SW480 (cell line): ENCODE measurements at places on chromosomes 2 and 18.
A peak's percentile ranks its signal among the peaks of the same experiment; 100 is the strongest.

DNA sequence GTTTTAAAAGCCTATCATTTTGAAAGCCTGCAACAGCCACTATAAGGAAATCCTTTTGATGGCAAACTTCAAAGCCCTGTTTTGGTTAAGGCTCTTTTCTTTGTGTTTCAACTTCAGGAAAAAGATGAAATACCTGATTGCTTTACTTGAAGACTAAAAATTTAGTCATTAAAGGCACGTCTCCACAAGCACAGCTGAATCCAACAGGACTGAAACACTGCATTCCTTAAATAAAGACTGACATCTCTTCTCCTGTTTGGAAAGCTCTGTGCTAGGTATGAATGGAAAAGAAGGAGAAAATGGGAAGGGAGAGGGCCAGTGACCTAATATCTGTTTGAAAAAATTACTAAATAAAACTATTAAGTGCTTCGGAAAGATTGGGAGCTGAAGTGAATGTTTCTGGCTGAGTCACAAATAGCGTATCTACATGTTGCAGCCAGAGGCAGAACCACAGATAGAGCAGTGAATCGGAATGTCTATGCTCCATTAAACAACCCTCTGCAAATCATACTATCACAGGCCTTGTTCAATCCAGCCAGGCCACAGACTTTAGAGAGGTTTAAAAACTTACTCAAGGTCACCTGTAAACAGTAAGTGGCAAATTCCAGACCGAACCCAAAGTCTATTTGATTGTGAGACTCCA, 21.1 kb upstream of the RALBP1 start:
- DNase-seq, result no peak

DNA sequence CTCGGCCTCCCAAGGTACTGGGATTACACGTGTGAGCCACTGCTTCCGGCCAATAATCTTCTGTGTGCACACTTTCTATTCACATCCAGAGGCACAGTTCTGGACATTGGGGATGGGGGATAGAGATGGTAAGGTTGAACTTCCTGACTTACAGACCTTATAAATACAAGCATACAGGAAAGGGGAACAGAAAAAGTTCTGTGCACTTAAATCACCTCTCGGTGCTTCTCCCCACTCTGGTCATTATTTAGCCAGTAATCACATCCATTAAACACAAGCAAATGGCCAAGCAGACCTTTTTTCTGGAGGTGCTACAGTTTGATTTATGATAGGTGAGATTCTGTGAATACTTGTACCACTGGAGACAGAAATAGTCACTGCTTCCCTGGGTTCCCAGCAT, 110.6 kb downstream of the CRIM1 start:
- DNase-seq, result no peak

GRCh38 chr2:32614084-32614483, 13.8 kb upstream of the TTC27 start:
- DNase-seq, result no peak

- no peak for DNase-seq
Observed at GRCh38 chr18:76546088-76546435, 51.0 kb upstream of the ZNF516 start.

DNA sequence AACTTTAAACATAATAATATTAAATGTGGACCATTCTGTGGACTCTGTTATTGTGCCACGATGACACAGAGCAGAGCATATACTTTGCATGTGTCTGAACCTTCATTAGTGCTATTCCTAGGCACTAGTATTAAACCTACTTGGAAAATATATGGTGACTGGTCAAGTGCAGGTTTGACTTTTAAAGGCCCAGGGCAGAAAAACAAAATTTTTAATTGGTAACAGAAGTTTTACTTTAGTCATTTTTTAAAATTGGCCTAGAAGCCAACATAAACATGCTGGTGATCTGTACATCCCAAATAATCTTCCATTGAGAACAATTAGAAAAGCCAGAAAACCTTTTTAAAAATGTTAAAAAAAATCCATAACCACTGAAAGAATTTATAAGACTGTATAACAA, 16.6 kb downstream of the LDAH start:
- no peak for DNase-seq

- DNase-seq, result peak; percentile 65
Observed at GRCh38 chr2:36356298-36356989, 866 bp downstream of the CRIM1 start.

DNA sequence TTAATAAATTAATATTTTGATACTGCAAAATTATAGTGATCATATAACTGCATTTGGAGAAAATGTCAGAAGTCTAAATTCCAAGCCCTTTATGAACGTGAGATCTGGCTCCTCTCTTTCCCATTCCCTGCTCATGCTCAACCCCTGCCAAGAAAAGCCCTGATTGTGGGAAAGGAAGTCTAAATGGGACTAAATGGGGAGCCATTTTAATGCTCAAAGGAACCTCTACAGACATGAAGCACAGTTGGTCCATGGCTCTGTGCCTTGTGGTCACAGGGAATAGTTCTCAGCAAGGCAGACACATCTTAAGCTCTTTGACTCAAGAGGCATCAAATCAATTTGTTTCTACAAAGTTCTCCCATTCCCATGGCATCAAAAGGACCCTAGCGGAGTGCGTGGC, 29.3 kb upstream of the INSIG2 start:
- no peak for DNase-seq

DNA sequence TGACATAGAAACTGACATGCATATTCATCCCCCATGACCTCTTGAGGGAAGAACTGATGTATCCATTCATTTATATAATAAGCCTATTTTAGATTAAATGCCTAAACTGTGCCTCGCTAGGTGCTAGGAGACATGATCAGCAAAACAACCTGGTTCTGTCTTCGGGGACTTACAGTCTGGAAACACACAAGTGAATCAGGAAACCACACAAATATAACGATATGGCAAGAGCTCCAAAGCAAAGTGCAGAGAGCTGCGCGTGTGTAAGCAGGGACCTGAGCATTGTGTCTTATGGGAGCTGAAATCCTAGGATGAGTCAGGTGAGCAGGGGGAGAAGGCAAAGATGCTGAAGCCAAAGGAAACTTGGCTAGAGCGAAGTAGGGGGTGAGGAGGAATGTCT, 120.6 kb downstream of the NRP2 start:
- no peak for DNase-seq

GRCh38 chr2:171923206-171923605, 945 bp downstream of the HAT1 start:
- peak; percentile 9 for DNase-seq

- DNase-seq, result peak; percentile 86
Observed at GRCh38 chr2:24827321-24828237, 34.4 kb downstream of the CENPO start.

GRCh38 chr2:71558300-71559051, 105.1 kb downstream of the DYSF start:
- DNase-seq, result no peak

GRCh38 chr2:201182650-201183364, at the start of gene CASP10:
TSS of gene CASP10 (plus strand) at chr2:201183141. CDS start at chr2:201185778, 2,637 bp downstream.
- DNase-seq, result peak; percentile 74

DNA sequence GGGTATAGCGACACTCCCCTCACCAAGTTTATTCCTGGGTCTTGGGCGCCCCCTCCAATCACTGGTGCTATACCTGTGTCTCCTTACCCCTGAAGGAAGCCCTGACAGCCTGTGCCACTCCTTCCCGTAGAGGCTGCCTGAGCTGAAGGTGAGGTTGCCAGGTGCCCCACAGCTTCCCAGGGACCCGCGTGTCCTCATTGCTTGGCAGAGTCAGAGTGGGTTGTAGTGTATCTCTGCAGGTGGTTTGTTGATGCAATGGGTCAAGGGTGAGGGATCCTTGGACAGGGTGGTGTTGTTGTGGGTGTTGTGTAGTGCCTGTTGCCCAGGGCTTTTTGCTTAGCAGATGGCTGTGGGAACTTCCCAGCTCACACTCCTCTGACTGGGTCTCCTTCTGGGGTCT, 438.7 kb upstream of the FSIP2 start:
- no peak for DNase-seq

DNA sequence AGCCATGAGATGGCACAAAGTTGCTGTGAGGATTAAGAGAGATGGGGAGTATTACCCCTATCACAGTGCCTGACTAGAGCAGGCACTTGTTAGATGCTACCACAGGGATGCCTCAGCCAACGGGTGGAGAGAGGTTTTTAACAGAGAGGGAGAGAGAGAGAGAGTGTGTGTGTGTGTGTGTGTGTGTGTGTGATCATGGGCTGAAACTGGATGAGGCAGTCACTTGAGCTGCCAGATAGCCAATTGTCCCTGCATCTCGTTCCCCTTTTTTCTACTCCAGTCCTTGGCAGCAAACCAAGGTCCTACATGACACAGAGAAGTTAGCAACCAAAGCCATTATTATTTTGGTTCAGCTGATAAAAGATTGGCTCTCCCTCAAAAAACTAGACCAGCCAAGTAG, 3.0 kb downstream of the CD8A start:
- no peak for DNase-seq

GRCh38 chr2:145207884-145208283, 688.0 kb upstream of the ZEB2 start:
- DNase-seq, result no peak

DNA sequence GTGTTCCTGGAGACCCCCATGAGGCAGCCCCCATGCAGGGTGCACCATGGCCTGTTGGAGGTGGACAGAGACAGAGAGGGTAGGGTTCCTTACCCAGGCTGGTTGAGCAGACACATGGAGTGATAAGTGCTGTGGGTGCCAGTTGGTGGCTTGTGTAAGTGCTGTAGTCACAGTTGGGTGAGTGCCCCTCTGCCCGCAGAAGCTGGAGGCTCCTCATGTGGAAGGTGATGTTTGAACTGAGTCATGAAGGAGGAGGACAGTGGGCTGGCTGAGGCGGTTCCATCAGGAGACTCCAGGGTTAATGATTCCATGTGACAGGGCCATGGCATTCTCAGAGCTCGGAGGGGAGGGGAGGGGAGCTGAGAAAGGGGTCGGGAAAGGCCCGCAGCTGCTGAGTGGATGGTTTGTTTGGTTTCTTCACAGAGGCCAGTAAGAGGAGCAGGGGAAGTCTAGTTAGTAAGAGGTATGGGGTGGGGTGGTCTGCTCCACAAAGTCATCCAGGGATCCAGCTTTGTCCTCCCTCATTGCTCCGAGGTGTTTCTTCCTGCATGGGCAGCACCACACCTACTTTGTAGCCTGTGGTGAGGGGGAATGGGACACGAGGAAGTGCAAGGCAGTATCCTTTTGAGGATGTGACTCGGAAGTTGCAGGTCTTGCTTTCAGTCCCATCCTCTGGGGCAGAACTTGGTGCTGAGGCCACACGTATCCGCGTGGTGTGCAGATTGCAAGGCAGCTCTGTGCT, 13.6 kb downstream of the IMPA2 start:
- no peak for DNase-seq

DNA sequence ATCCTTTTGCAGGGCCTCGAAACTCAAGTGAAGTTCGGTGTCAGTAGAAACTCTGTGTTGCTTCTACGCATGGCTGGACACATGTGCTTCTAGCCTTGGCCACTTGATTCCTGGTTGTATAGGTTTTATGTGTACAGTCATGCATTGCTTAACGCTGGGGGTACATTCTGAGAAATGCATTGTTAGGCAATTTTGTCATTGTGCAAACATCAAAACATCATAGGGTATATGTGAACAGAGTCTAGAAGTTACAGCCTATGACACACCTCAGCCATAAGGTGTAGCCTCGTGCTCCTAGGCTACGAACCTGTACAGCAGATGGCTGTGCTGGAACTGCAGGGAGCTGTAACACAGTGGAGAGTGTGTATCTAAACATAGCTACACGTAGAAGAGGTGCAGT, 39.4 kb downstream of the TMEM18 start:
- DNase-seq, result no peak

GRCh38 chr2:15120631-15121030, 440.5 kb downstream of the NBAS start:
- DNase-seq, result no peak

- peak; percentile 60 for DNase-seq
Observed at GRCh38 chr2:55115761-55116597, 65.7 kb upstream of the RTN4 start.

DNA sequence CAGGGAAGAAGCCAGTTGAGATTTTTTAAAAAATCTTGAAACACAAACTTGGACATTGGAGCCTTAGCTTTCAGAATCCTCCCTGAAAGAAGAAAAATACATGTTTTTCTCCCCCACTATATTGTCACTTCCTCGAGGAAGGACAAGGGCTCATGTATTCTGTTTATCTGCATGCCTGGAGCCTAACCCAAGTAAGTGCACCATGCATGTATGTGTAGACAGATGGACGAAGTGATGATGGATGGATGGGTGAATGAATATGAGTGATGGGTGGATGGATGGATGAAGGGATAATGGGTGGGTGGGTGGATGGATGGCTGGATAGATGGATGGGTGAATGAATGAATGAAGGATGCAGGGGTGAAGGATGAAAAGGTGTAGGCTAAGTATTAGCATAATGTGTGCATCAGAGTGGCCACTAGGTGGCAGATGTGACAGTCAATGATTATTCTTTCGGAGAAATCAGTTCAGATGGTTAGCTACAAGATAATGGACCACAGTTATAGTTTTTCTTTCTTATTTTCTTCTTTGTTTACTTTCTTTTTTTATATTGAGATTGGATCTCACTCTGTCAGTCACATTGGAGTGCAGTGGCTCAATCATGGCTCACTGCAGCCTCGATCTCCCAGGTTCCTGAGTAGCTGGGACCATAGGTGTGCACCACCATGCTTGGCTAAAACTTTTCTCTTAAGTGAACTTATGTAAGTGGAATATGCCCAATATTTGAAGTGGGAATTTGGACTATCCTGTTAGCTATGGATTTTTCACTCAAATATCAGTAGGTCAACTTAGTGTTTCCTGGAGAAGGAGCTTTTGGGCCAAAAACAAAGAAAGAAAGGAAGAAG, 18.5 kb upstream of the CCDC93 start:
- DNase-seq, result peak; percentile 55

DNA sequence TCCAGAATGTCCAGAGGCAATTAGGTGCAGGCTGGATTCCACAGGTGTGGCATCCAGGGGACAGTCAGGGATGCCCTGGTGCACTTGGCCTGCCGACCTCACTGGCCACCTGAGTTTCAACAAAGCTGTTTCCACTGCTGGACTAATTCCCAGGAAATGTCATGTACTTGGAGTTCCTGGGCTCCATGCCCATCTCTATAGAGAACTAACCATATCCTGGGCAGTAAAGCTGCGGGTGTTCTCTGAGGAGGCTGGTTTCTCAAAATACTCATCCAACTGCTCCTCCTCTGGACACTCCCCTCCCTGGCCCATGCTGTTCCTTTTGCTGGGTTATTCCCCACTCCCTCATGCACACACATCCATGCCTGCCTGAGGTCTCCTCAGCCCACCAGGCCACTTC, 161.9 kb upstream of the SKOR2 start:
- no peak for DNase-seq

DNA sequence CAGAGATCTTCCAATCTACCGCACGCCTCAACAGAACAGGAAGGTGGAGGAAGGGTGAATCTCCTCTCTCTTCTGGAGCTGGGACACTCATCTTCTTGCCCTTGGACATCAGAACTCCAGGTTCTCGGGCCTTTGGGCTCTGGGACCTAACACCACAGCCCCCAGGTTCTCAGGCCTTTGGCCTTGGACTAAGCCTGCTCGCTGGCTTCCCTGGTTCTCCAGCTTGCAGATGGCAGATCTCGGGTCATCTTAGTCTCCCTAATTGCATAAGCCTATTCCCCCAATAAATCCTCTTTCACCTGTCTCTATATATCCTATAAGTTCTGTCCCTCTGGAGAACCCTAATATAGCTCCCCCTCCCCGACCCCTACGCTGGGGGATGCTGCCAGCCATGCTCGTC, 14.8 kb downstream of the HS6ST1 start:
- no peak for DNase-seq
